Activated naive CD4-positive, alpha-beta T cell treated with anti-CD3 and anti-CD28 coated beads, Interleukin-2, amount 50 U/mL, for 16 hours (primary cell): ENCODE measurements at places on chromosomes 11 and 22.

DNA sequence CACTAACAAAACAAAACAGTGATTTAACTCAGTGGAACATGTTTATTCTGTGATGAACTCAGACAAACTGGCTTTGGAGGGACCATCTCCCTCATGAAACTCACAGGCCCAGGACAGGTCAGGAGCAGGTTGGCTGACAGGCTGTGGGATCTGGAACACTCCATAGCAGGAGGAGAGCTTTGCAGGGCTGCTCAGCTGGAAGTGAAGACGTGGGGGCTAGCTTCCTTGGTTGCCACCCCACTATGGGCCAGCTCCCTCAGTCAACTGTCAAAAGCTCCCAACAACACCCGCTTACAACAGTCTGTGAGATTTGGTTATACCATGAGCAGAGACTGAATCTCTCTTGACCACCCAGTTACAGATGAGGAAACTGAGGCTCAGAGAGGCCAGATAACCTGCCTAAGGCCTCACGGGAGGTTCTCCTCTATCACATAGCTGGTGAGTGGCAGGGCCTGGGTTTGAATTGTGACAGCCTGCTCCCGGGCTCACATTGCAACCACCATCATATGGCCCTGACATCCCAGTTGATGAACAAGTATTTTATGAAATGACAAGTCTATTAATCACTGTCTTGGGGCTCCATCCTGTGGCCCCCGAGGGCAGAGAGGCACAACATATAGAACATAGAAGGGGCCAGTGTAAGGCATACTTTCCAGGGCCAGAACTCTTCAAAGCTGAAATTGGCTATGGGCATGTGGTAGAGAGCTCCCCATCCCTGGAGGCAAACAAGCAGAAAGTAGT is 473.4 kb downstream of the MN1 start:
- DNase-seq: no peak

- DNase-seq: no peak
These were observed 14.3 kb upstream of the FGF19 start for GRCh38 chr11:69718147-69718546.

- no peak for DNase-seq
These were observed 481 bp downstream of the ANGPTL5 start for GRCh38 chr11:101915791-101916291.

DNA sequence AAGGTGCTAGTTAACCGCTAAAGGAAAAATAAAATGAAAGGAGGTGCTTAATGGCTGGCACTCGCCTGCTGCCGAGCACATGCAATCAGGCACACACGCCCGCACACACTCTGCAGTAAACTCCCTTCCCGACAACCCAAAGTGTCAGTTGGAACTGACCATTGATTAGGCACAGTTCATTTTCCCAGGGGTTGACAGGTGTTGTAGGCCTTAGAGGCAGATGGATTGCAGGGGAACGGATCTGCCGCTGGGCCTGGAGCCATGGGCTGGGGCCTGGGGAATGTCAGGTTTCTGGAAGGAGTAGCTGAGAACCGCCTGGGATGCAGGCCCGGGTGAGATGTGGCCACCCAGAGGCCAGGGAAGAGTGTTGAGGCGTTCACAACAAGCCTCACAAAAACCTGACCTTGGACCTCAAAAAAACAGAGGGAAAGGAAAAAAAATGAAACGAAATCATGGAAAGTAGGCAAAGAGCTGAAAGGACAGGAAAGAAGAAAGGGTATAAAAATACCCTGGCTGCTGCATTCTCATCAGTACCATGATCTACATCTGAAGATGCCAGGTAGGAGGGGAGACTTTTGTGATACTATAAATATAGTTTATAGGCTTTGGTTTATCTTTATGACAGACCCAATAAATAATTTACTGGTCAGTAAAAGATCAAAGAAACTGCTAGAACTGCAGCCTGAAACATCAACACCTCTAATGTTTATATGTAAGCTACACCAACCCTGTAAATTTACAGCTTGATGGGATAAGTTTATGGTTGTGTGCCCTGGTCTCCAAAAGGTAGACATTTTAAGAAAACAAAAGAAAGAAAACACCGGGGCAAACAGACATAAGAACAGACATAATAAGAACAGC is 313.4 kb downstream of the BUD13 start:
- no peak for DNase-seq

- no peak for DNase-seq
These were observed 81.7 kb upstream of the SHISAL1 start for GRCh38 chr22:44394246-44395117.

DNA sequence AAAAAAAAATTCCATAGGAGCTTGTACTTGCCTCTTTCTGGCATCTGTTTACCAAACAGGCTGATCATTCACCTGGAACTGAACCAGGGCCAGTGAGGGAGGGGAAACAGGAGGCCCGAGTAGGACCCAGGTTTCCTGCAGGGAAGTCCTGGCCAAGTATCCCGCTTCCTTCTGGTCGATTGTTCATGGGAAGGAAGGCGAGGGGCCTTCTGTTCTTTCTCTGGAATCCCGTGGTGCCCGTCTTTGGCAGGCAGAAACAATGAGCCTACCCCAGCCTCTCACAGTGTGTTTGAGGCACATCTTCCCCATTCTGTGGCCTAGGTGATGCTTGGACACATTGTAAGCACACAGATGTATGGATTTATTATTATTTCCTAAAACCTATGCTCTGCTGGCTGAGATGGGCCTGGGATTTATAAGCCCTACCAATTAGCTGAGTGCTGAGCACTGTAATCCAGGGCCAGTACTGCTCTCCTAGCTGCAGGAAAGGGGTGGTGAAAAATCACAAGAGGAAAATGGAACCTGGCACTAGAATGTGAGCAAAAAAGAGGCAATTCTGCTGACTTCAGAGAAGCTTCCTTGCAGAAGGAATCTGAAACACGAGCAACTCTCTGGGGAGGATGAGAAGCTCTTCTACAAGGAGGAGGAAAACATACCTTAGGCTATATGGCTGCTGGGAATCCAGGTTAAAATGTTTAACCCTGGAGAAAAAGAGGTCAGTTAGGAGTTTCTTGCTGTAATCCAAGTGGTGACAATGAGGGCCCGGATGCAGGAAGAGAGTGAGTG is 53.5 kb downstream of the PRR5L start:
- DNase-seq: no peak

GRCh38 chr11:43737201-43737590 is 56.7 kb downstream of the HSD17B12 start:
- DNase-seq: no peak

- DNase-seq: no peak
These were observed 9.9 kb upstream of the MMP8 start for GRCh38 chr11:102734650-102735049.

GRCh38 chr11:113991170-113991569 is 16.3 kb downstream of the HTR3A start:
- DNase-seq: no peak

DNA sequence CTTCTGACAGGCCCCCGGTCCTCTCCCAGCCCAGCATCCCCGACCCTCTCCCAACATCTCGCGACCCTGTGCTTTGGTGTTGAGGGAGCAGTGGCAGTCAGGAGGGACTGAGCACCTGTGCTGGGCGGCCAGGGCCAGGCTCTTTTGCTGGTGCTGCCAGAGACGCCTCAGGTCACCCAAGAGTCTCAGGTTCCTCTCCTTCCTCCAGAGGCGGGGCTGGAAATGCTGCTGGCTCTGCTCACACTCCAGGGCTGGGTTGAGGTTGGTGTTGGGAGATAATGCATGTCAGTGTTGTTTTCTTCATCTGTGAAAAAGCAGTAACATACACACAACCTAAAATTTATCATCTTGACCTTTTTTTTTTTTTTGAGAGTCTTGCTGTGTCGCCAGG is 1.2 kb upstream of the IGLL1 start:
- no peak for DNase-seq

DNA sequence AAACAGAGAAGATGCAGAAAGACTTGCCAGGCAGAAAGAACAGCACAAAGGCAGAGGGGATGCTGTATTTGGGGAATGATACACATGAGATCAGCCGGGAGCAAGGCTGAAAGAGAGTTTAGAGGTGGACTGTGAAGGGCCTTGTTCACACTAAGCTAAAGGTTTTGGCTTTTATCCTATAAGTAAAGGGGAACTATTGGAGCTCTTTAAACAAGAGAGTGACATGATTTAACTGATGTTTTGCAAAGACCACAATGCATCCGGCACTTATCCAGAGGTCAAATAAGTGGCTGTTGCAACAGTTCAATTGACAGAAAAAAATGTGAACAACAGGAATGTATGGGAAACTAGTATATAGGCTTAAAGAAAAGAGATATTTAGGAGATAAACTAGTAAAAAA is 64.7 kb upstream of the RRAS2 start:
- DNase-seq: no peak

DNA sequence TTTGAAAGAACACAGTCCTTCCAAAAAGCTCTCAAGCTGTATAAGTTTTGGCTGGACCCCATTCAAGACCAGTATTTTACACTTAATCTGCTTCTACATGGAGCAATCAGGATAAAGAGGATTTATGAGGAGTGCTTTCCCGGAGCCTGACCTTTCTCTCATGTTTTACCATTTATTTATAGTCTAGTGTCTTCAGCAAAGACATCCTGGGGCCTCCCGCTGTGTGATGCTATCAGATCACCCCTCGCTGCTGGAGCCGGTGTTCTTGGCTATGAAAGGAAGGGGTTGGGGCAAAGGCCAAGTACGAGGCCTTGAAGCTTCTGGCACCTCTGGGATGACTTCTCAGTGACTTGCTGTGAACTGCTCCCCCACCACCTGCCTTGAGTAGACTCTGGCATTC is 189.6 kb downstream of the ADAMTS15 start:
- DNase-seq: no peak

GRCh38 chr11:29159552-29160465 is 857.0 kb downstream of the KCNA4 start:
- DNase-seq: no peak

DNA sequence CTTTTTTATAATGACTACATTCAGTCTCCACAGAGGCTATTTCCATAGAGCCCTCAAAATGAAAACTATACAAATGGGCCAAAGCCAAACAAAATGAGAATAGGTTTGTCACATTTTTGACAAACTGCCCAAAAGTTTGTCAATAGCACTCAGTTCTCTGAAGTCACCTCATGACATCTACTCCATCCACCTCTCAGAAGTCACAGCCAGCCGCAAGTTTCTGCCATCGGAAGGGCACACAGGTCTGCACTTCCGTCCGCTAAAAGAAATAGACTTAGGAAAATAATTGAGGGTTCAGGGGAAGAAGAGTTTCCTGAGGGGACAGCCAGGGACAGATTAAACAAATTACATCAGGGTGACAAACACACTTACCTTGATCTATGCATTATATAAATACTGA is 55.4 kb upstream of the JAM3 start:
- DNase-seq: no peak

DNA sequence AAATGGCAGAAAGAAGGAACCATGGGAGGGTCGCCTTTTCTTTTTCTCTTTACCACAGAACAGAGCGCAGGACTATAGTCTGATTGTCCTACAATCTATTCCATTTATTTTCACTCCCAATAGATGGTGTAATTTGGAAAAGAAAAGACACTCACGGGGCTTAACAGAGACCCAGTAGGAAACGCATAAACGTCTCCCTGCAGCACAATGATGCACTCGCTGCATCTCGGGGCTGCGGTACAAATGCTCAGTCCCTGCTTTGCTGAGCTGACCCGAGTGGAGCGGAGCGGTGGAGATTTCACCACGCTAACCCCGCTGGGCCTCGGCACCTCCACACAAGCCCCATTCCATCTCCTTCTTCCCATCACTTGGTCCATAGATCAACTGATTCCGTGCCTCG is 1.5 kb downstream of the FEZ1 start:
- DNase-seq: no peak

DNA sequence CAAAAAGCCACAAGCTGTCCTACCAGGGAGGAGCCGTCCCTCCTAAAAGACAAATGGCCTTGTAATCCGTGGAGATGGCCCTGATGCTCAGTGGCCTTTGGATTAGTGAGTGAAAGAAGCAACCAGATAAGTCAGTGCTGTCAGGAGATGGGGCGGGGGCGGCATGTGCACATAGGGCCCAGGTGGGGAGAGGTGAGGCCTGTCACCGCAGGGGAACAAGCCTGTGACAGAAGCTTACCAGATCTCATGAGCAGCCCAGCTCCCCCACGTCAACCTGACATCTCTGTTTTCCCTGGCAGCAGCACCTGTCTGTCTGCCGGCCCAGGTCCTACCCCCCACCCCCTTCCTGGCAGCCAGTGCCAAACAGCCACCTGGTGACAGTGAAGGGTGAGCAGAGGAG is 162.6 kb downstream of the BUD13 start:
- DNase-seq: no peak

DNA sequence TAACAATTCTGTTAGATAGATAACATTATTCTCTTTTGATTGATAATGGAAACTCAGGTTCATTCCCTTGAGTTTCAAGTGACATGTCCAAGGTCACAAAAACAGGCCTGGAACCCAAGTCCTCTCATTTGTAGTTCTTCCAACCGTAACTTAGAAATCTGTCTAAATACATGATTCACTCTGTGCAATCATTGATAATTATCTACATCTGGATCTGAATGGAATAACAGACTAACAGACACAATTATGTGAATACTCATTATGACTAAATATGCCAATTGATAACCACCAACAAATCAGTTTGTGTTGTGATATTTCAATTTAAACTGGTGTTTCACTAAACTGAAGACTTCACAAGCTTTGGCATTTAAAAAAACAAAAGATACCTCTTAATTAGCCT is 71.0 kb downstream of the RBFOX2 start:
- DNase-seq: no peak

DNA sequence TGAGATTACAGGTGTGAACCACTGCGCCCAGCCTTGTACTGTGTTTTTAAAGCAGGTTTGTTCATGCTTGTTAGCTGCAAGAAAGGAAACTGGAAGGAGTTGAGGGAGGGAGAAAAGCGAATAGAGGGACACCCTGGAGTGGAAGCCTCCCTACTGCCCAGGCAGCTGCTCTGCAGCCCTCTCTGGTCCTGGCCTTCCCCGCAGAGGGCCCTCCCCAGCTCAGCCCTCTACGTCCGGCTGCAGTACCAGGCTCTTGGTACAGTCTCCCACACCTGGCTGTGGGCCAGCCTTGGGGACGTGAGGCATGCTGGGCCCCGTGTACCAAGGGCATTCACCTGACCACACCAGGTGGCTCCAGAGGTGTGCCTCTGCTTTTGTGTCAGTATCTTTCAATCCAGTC is 70.8 kb downstream of the MED15 start:
- DNase-seq: no peak

- DNase-seq: no peak
These were observed 92.3 kb upstream of the CD44 start for GRCh38 chr11:35046681-35047080.
